Stimulated activated CD4-positive, alpha-beta T cell treated with anti-CD3 and anti-CD28 coated beads, TNF-alpha, amount 100 ng/mL, for 1 hour (primary cell): ENCODE measurements at places on chromosomes 5 and 9.
A peak's percentile ranks its signal among the peaks of the same experiment; 100 is the strongest.

GRCh38 chr9:112348257-112349007, 15.0 kb upstream of the PTBP3 start:
- peak; percentile 53 for DNase-seq

DNA sequence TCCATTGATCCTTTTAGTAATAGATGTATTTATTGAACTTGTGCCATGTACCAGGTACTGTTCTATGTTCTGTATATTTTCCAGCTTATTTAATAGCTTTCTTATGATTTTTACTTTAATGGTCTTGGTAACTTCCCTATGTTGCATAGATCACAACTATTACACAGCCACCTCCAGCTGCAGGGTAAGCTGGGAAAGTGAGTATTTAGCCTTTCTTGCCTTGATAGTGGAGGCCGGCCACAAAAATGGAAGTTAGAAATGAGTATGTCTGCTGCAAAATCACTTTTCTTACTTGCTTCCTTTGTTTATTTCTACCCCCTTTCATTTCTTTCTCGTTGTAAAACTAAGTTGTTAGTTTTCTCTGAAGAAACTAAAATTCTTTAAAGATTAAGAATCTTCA, 43.1 kb upstream of the ANKDD1B start:
- DNase-seq: no peak

DNA sequence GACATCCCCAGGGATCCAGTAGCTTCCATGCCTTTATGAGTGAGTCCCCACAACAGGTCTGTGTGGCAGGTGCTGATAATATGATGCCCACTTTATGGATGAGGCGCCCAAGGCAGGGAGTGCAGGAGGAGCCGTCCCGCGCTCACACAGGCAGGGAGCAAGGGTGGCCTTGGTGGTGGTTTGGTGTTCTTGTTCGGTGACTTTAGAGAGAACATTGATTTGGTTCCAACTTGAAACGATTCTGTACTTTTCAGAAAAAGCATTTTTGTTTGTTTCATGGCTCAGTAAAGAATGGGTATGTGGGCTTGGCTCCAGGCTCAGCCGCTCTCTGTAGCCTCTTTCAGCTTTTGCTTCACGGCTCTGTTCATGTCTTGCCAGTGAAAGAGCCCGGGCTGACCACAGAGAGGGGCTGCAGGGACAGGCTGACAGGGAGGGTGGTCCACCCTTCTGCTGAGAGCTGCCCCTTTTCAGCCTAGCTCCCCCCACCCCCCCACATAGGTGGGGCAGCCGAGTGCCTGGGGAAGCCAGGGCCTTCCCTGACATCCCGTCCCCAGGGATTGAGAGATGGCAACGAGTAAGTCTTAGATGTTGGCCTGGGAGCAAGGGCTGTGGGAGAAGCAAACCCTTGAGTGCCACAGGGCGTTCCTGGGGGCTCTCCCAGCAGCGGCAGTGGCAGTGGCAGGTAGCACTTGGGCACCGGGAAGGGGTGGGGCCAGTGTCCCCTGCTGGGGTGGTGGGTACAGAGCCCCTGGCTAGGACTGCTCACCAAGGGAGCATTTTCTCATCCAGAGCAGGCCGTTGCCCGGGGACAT, 28.0 kb downstream of the NCS1 start:
- no peak for DNase-seq

DNA sequence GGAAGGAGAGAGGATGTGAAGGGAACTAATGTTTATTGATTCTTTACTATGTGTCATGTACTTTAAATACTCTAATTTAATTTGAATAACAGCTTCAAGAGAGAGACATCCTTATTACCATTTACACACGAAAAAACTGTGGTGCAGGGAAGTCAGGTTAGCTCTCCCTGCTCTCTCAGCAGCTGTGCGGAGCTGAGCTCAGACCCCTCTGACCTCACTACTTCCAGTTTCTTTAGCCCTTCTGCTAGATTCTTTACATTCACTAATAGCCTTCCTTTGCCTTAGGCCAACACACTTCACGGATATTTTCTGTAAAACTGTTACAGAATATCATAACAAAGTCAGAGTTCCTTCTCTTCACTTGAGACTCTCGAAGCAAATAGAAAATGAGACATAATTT, 131.3 kb upstream of the ARRDC3 start:
- no peak for DNase-seq

GRCh38 chr5:91170266-91170665, 212.9 kb downstream of the ARRDC3 start:
- no peak for DNase-seq

DNA sequence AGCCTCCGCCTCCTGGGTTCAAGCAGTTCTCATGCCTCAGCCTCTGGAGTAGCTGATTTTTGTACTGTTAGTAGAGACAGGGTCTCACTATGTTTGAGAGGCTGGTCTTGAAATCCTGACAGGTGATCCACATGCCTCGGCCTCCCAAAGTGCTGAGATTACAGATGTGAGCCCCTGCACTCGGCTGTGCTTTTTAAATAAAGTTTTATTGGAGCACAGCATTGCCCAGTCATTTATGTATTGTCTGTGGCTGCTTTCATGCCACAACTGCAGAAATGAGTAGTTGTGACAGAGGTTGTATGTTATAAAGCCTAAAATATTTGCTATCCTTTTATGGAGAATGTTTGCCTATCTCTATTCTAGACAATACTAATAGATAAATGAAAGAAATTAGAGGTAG, 169.2 kb downstream of the AOPEP start:
- DNase-seq: no peak
